T-helper 17 cell (primary cell): ENCODE measurements at places on chromosomes 7 and 10.
A peak's percentile ranks its signal among the peaks of the same experiment; 100 is the strongest.

DNA sequence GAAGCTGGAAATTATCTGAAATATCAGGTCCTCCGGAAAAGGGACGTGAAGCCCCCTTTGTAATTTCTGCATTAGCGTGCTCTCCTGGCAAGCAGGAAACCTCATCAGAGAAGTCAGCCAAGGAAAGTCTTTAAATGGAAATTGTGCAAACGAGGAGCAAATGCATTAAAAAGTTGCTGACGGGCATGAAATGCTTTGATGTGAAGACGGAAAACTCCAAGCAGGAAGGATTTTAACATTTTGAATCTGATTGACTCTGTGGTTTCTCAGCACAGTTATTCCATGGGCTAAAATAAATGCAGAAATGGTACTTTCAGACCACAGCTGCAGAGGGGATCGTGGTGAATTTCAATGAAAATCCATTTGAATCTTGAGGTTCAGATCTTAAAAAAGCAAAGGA, 167.8 kb downstream of the AHR start:
- H3K36me3 ChIP-seq: no peaks in the 10 kb centered on the region
- H3K27ac ChIP-seq: no peak overlapping the region
- DNase-seq: no peak
- H3K4me1 ChIP-seq: peaks cover 7% of the 10 kb centered on the region
- no peaks in the 10 kb centered on the region for H3K27me3 ChIP-seq

DNA sequence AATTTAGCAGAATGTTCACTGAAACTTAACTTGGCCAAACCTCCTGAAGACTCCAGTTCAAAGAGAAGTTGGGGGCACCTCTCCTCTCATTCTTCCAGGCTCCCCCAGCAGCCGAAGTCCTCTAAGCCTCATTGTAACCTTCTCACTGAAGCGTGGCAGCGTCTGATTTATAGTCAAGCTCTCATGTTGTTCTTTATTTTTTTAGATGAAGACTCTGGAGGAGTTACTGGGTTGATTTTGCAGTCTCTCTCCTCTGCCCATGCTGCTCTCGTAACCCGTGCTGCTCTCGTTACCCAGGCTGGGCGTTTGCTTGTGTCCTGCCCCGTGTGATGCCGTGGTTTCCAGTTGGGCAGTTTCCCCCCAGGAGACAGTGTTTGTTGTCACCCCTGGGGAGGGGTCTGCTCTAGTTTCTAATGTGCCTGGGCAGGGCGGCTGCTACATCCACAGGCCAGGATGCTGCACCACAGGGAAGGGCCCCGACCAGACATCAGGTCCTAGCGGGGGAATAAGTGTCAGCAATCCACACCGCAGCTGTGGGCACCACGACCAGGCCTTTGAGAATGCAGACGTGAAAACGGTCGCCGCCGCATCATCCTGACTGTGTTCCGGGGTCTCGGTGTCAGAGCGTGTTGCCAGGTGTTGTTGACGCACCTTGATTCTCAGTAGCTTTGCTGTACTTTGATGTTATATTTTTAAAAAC, 65.2 kb downstream of the WDR37 start:
- peaks cover 13% of the 10 kb centered on the region for H3K4me1 ChIP-seq
- no peaks in the 10 kb centered on the region for H3K27me3 ChIP-seq
- no peak overlapping the region for H3K4me3 ChIP-seq

GRCh38 chr7:66110856-66111255, 3.8 kb upstream of the CRCP start:
- peaks cover 11% of the 10 kb centered on the region for H3K4me1 ChIP-seq
- no peaks in the 10 kb centered on the region for H3K27me3 ChIP-seq
- H3K27ac ChIP-seq: no peak overlapping the region
- DNase-seq: no peak

DNA sequence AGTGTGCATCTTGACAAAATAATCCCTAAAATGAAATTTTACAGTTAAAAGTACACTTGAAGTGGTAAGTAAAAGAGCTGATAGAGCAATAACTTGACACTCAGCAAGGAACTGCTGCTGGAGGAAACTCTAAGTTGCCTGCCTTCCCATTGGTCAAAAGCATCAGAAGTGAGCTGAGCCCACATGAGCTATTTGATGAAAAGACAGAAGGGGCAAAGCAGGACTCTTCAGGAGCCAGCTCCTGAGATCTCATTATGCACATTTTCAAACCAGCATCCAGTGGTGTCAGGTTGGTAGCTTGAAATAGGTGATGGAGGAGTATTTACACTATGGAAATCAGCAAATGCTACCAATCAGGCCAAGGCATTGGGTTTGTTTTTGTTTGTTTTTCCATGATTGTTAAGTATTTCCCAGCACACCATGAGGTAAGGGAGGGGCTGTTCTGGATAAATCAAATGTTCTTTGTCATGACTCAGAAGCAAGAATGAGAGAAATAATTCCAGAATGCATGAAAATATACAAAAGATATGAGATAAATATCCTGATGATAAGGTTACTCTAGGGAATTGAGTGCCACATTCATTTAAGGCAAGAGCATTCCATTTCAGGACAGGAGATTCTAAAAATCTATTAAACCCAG, 316.6 kb downstream of the SNX13 start:
- H3K4me1 ChIP-seq: no peaks in the 10 kb centered on the region
- peaks cover 6% of the 10 kb centered on the region for H3K27me3 ChIP-seq
- H3K4me3 ChIP-seq: no peak overlapping the region
- no peak overlapping the region for H3K27ac ChIP-seq

GRCh38 chr7:23981758-23982157, 271.7 kb downstream of the STK31 start:
- no peaks in the 10 kb centered on the region for H3K4me1 ChIP-seq
- no peak for DNase-seq
- no peaks in the 10 kb centered on the region for H3K27me3 ChIP-seq
- H3K4me3 ChIP-seq: no peak overlapping the region

DNA sequence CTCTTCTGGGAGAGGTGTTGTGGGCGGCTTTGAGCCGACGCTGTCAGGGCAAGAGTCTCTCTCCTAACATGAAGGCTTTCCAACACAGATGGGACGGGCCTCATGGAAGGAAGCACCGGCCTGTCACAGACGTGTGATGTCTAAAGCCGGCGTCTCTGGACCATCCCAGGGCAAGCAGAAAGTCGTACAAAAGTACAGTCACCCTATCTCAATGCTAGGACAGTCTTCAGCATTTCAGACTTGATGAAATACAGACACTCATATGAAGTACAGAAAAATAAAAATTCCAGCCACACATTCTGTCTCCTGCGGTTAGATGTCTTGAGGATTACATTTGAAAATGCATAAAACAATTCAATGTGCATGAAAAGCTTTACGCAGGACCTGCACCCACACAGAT, 30.6 kb downstream of the CYP2W1 start:
- peaks cover 22% of the 10 kb centered on the region for H3K4me1 ChIP-seq
- H3K36me3 ChIP-seq: no peaks in the 10 kb centered on the region
- H3K27ac ChIP-seq: peak overlapping the region; percentile 39
- no peaks in the 10 kb centered on the region for H3K27me3 ChIP-seq

- H3K27ac ChIP-seq: peak overlapping the region; percentile 22
- peaks cover 4% of the 10 kb centered on the region for H3K4me1 ChIP-seq
- peaks cover 11% of the 10 kb centered on the region for H3K36me3 ChIP-seq
- no peak for DNase-seq
- no peaks in the 10 kb centered on the region for H3K27me3 ChIP-seq
These were observed 179.4 kb downstream of the PIP4K2A start for GRCh38 chr10:22534849-22535604.

- H3K4me3 ChIP-seq: no peak overlapping the region
- peaks cover 2% of the 10 kb centered on the region for H3K36me3 ChIP-seq
- no peak for DNase-seq
- H3K4me1 ChIP-seq: peaks cover 9% of the 10 kb centered on the region
- peaks cover 24% of the 10 kb centered on the region for H3K27me3 ChIP-seq
These were observed 17.6 kb downstream of the NEURL1 start for GRCh38 chr10:103510791-103511752.

- peaks cover 2% of the 10 kb centered on the region for H3K36me3 ChIP-seq
- H3K4me3 ChIP-seq: peak overlapping the region; percentile 98
- H3K27ac ChIP-seq: peak overlapping the region; percentile 91
- H3K4me1 ChIP-seq: peaks cover 47% of the 10 kb centered on the region
- no peaks in the 10 kb centered on the region for H3K27me3 ChIP-seq
These were observed 2.1 kb upstream of the ZMIZ1 start for GRCh38 chr10:79066411-79067240.

GRCh38 chr10:94006591-94007550, 13.1 kb downstream of the PLCE1 start:
- H3K27me3 ChIP-seq: peaks cover 42% of the 10 kb centered on the region
- no peaks in the 10 kb centered on the region for H3K4me1 ChIP-seq
- no peak overlapping the region for H3K27ac ChIP-seq
- DNase-seq: no peak
- H3K4me3 ChIP-seq: no peak overlapping the region
- H3K36me3 ChIP-seq: no peaks in the 10 kb centered on the region

DNA sequence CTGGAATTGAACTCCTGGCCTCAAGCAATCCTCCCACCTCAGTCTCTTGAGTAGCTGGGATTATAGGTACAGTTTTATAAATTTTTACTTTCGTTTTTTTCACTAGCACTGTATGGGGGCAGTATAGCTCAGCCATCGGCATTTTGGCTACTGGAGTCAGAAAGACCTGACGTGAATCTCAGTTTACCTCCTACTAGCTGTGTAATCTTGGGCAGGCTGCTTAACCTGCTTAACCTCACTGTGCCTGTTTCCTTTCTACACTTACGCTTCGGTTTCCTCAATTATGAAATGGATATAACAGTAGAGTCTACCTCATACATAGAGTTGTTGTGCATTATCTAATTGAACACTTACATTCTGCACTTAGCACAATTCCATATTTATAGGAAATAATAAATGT, 16.7 kb downstream of the STN1 start:
- no peak for DNase-seq
- H3K4me1 ChIP-seq: peaks cover 29% of the 10 kb centered on the region
- H3K27ac ChIP-seq: peak overlapping the region; percentile 85
- no peaks in the 10 kb centered on the region for H3K27me3 ChIP-seq

GRCh38 chr7:141217938-141218337, 144.1 kb downstream of the TMEM178B start:
- no peaks in the 10 kb centered on the region for H3K36me3 ChIP-seq
- DNase-seq: no peak
- no peak overlapping the region for H3K27ac ChIP-seq
- peaks cover 37% of the 10 kb centered on the region for H3K27me3 ChIP-seq
- H3K4me3 ChIP-seq: no peak overlapping the region

GRCh38 chr7:25669961-25670841, 441.9 kb upstream of the NPVF start:
- no peaks in the 10 kb centered on the region for H3K4me1 ChIP-seq
- no peak overlapping the region for H3K27ac ChIP-seq
- H3K27me3 ChIP-seq: peaks cover 46% of the 10 kb centered on the region
- no peak overlapping the region for H3K4me3 ChIP-seq
- DNase-seq: no peak
- H3K36me3 ChIP-seq: no peaks in the 10 kb centered on the region

DNA sequence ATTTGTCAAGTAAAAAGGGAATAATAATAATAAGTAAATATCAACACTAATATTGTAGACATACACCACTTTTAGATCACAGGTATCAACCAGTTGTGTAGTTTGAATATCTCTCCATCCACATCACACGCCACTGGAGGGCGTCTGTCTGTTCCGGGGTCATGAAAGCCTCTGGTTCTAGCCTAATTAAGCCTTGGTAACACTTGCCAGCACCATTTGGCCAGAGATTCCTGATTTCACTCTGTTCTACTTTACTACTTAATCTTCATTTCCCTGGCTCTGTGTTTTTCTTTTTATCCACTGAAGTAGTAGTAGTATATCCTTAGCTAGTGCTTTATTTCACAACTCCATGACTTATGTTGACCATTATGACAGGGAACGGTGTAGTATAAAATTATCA, 285.6 kb upstream of the POM121L12 start:
- no peak overlapping the region for H3K4me3 ChIP-seq
- H3K27ac ChIP-seq: no peak overlapping the region
- H3K36me3 ChIP-seq: no peaks in the 10 kb centered on the region
- no peak for DNase-seq
- H3K4me1 ChIP-seq: no peaks in the 10 kb centered on the region

GRCh38 chr10:33229949-33230267, 104.6 kb downstream of the NRP1 start:
- H3K4me3 ChIP-seq: no peak overlapping the region
- H3K27me3 ChIP-seq: peaks cover 52% of the 10 kb centered on the region
- H3K27ac ChIP-seq: no peak overlapping the region
- no peaks in the 10 kb centered on the region for H3K4me1 ChIP-seq
- DNase-seq: no peak
